Left cardiac atrium (tissue), 4 donors: ENCODE measurements at places on chromosomes 2 and 18.
A peak's percentile ranks its signal among the peaks of the same experiment; 100 is the strongest.

DNA sequence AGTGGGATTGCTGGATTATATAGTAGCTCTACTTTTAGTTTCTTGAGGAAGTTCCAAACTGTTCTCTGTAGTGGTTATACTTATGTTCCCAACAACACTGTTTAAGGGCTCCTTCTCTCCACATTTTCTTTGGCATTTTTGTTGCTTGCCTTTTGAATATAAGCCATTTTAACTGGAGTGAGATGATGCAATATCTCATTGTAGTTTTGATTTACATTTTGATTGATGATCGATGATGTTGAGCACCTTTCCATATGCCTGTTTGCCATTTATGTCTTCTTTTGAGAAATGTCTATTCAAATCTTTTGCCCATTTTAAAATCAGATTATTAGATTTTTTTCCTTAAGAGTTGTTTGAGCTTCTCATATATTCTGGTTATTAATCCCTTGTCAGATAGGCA lies 243.3 kb downstream of the PTGR3 start:
- DNase-seq, result no peak

GRCh38 chr2:70471129-70471528 lies 82.5 kb downstream of the TGFA start:
- no peak for DNase-seq

- no peak for DNase-seq
These were observed 279.6 kb downstream of the TXNL1 start for GRCh38 chr18:56358608-56359280.

DNA sequence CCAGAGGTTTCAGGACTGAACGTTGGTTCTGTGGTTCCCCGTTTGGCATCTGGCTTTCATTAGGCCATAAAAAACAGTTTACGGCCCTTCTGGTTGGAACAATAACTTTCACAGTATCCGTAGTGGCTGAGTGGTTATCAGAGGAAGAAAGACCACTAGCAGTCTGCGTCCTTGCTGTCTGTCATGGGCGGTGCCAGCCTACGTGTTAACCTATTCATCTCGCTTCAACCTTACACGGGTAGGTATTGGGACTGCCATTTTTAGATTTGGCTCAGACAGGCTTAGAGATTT lies 42.6 kb upstream of the ROCK2 start:
- no peak for DNase-seq

- no peak for DNase-seq
These were observed 356.6 kb downstream of the RIT2 start for GRCh38 chr18:42758852-42759251.

DNA sequence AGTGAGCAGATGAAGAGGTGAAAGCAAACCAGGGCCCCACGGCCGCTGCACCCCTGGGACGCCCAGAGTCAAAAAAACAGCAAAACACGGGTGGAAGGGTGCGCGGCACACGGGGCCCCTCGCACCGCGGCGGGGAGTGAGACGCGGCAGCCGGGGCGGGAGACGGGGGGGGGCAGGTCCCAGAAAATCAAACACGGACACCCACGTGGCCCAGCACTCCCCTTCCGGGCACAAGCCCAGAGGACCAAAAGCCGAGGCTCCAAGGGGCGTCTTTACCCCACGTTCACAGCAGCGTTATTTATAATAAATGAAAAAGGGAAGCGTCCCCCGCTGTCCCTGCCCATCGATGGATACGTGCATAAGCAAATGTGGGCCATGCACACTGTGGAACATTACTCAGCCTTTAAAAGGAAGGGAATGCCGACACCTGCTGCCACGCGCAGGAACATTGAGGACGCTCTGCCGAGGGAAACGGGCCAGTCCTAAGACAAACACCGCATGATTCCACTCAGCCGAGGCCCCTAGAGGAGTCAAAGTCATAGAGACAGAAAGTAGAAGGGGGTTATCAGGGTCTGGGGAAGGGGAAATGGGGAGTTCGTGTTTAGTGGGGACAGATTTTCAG lies 677 bp upstream of the COPS9 start:
- DNase-seq, result no peak

DNA sequence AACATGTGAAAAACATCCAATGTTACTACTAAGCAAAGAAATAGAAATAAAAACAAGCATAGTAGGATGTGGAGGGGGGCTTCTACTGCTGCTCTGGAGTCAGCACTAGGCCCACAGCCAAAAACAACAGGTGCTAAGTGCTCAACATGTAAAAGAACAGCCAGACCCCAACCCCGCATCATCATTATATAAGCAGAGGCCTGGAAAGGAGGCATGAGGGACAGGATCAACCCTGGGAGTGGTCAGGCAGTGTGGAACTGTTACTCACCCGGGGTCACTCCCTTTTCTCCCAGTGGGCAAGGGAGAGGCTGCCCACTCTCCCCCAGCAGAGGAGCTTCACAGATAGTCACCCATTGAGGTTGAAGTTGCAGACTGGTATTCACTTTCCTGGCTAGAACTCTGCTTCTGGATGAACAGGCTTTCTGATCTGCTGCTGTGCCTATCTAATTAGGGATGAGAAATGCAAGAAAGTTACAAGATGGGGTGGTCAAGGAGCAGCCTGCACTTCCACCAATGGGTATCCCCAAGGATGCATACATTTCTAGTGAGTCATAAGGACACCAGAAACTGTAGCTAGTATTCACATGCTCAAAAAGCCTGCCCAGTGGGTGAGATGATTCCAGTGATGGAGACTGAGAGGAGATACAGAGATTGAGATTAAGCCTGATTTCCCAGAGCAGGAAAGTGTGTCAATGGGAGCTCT lies 480.1 kb upstream of the TCF4 start:
- DNase-seq, result no peak

GRCh38 chr2:70541481-70542020 lies 12.1 kb downstream of the TGFA start:
- no peak for DNase-seq

- no peak for DNase-seq
These were observed 165.2 kb upstream of the DTNA start for GRCh38 chr18:34544930-34545329.

DNA sequence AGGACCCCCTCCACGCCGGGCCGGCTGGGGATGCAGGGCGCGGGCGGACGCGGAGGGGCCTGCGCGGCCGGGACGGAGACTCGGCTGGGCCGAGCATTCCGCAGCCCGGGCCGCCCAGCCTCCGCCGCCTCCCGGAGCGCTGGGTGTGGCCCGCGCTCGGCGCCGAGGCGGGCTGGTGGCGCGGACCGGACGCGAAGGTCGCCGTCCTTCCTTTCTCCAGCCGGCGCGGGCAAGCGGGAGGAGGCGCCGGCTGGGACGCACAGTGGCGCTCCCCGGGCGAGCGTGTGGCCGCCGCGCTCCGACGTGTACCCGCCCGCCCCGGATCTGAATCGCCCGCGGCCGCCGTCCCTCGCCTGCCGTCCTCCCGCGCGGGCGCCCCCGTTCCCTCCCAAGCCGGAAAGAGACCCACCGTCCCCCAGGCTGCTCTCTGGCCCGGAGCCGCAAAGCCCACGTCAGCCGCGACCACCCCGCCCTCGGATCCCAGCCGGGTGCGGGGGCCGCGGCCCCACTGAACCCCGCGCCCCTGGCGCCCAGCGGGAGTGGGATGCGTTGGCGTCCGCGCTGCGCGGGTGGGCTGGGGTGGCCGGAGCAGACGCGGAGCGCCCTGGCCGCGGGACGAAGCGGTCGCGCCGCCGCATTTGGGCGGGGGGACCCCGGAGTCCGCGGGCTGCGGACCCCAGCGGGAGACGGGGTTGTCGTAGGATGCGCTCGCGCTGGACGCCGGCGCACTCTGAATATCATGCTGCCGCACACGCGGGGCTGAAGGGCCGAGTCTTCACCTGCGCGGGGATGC lies 634 bp downstream of the SPATS2L start:
- peak; percentile 63 for DNase-seq

DNA sequence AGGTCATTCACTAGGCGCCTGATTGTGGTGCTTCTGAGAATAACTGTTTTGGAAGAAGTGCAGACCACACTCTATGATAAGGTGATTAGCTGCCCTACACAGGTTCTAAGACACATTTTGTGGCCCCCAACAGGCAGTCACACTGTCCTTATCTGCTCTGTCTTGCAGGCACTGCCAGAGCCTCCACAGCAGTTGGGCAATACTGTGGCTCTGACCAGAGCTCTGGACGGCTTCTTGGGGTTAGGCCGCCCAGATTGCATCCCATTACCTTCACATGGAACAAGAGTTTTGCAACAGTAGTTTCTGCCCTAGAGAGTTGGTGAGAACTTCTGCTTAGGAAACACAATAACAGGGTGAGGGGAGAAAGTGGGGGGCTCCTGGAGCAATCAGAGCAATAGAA lies 22.7 kb downstream of the RUFY4 start:
- DNase-seq, result no peak

GRCh38 chr18:24460388-24460787 lies at the start of gene HRH4:
TSS of gene HRH4 (plus strand) at chr18:24460637. CDS start at chr18:24460729, 92 bp downstream.
- DNase-seq, result no peak

- DNase-seq, result no peak
These were observed 1127.1 kb downstream of the DPP10 start for GRCh38 chr2:115569547-115569946.

DNA sequence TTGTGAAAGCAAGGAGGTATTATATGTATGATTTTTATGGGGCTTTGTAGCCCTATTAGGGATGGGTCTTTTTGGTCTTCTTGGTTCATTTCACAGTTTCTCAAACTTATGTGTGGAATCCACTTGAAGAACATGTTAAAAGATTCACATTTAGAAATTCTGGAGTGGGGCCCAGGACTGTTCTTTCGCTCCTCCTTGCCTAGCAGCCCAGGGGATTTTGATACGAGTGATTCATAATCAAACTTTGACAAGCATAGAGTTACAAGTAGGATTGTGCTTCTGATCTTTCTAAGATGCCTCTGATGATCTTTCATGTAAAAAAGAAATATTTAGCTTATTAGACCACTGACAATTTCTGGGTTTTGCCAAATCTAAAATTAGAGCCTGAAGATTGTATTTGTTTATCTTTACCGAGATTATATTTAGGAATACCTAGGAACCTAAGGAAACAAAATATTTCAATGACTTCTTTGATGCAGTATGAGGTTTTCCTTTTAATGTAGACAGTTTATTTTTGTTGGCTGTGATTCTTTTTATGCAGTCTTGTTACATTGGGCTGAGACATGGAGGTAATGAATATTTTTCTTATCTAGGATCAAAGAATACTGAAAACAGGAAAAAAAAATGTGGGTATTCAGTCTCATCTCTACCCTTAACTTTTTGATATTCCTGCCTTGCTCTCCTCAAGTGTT lies 324.0 kb downstream of the PARD3B start:
- no peak for DNase-seq

GRCh38 chr18:12852566-12853315 lies 31.3 kb downstream of the PTPN2 start:
- DNase-seq, result no peak

DNA sequence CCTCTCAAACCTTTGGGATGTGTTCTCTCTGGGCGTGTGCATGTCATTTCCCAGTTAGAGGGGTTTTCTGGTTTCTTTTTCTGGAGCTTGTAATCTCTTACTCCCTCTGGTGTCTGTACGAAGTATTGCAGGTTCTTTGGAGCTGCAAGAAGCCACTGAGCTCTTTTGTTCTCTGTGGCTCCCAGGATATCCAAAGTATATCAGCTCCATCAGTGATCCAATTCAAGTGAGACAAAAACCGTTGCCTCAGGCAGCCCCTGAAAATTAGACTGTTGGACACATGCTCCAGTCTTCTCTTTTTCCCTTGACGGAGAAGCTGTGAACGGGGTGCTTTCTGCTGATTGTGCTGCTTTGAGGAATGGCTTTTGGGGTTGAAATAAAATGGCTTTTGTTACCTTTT lies 59.0 kb upstream of the LDLRAD4 start:
- DNase-seq, result no peak

GRCh38 chr2:225495706-225496105 lies 96.2 kb downstream of the NYAP2 start:
- no peak for DNase-seq

GRCh38 chr2:1319393-1319792 lies 93.9 kb upstream of the TPO start:
- no peak for DNase-seq
